ENCODE measurements at places on chromosomes 2 and 18. TPM values are rescaled to one million over a fixed set of nuclear protein-coding genes. Genes with fewer than 3 reads are reported as not detected.

- DNase-seq: no peak
Measured at GRCh38 chr18:55900380-55900779, 312.4 kb upstream of the TCF4 start.

COLEC12 gene
- 60.4 TPM for total RNA-seq

GRCh38 chr2:236614551-236614950, 44.9 kb downstream of the ACKR3 start:
- no peak for DNase-seq

DNA sequence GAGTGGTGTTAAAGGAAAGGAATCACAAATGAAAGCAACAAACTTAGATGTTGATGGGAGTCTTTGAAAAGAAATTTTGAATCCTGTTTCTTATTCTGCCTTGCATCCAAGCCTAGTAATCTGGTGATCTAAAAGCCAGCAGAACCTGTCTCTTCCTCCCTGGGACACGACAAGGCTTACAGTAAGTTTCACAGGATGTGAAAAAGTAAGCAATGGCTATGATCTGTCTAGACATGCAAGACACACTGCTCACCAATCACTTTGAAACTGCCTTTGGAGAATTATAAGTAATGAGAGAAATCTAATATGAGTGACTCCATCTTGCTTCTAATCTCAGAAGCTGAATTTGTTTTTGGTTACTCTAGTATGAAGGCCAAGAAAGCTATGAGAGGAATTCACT, 103.7 kb downstream of the KCNH7 start:
- no peak for DNase-seq

- no peak for DNase-seq
Measured at GRCh38 chr18:57811477-57812125, 8.5 kb upstream of the ATP8B1 start.

GRCh38 chr18:47204908-47205522, 28.9 kb upstream of the IER3IP1 start:
- peak; percentile 54 for DNase-seq

CRYGC gene
- total RNA-seq: not detected

EMILIN1 gene
- 82.0 TPM for total RNA-seq

DNA sequence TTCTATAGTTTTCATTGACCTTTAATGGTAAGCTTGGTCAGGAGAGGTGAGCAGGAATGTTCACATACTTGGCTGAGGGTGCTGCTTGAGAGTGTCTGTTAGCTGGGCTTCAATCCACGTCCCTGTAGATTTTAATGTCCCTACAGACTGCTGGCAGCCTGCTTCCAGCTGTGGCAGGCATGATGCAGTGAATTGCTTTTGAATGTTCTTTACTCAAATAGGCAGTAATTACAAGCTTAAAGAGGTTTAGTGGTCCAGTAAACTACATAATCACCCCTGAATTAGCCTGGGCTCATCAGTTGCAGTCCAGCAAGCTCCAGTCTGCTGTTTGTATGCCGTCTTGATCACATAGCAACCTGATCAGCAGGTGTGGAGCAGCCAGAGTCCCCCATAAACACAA, 102.1 kb downstream of the MEIS1 start:
- DNase-seq: no peak

- DNase-seq: no peak
Measured at GRCh38 chr2:106876699-106877098, 9.3 kb downstream of the ST6GAL2 start.

- DNase-seq: peak; percentile 58
Measured at GRCh38 chr2:231512222-231512621, 18.0 kb downstream of the NMUR1 start.

GRCh38 chr2:127448526-127448925, 30.3 kb downstream of the PROC start:
- no peak for DNase-seq

- no peak for DNase-seq
Measured at GRCh38 chr2:167342769-167343168, 454.5 kb downstream of the XIRP2 start.

- DNase-seq: no peak
Measured at GRCh38 chr2:129281791-129282530, 697.5 kb upstream of the RAB6C start.

GRCh38 chr18:77054288-77054605, 78.3 kb downstream of the MBP start:
- DNase-seq: no peak

WDR75 gene
- 52.5 TPM for total RNA-seq

CNOT11 gene
- 18.4 TPM for total RNA-seq

IL37 gene
- not detected for total RNA-seq

- no peak for DNase-seq
Measured at GRCh38 chr2:102784940-102785339, 23.1 kb downstream of the TMEM182 start.

ZCCHC2 gene
- 15.4 TPM for total RNA-seq

DNA sequence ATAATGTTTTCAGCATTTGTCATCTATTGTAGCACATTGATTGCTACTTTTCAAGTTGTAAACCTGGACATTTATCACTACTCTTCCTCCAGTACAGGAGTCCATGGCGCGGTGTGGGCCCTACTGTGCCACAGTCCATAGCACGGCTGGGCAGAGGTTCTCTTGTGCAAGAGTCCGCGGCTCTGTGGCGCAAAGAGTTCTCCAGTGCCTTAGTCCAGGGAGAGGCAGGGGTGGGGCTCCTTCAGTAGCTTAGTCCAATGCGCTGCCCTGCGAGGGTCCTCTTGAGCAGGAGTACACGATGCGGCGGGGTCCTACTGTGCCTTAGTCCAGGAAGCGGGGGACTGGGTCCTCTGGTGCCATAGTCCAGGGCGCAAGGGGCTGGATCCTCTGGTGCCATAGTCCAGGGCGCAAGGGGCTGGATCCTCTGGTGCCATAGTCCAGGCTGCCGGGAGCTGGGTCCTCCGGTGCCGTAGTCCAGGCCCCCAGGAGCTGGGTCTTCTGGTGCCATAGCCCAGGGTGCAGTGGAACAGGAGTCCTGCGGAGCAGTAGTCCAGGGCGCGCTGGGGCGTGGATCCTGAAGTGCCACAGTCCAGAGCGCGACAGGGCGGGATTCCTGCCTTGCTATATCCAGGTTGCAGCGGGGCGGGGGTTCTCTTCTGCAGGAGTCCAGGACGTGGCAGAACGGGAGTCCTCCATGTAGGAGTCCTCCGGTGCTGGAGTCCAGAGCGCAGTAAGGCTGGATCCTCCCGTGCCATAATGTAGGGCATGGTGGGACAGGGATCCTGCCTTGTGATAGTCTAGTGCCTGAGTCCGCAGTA, 129.3 kb downstream of the CCDC74A start:
- DNase-seq: no peak

GRCh38 chr2:75560022-75560767, 544 bp downstream of the EVA1A start:
- peak; percentile 62 for DNase-seq

- DNase-seq: no peak
Measured at GRCh38 chr2:118010473-118010872, 3.4 kb downstream of the CCDC93 start.

DNA sequence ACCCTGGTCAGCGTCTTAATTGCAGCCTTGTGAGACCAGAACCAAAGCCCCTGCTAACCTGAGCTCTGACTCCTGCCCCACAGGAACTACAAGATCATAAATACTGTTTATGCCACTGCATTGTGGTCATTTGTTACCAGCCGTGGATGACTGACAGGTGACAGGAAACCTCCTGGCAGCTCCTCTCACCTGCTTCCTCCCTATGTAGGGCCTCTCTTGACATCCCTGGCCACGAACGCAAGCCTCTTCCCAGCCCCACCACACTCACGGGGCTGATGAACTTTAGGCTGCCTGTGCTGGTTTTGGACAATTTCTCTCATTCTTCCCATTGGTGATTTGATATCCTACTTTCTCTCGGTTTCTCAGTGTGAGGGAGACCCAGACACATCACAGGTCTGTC, 357.2 kb upstream of the MYT1L start:
- no peak for DNase-seq

GRCh38 chr2:234044157-234044556, 6.3 kb upstream of the SPP2 start:
- no peak for DNase-seq
